ENCODE measurements at places on chromosomes 12 and 14. TPM values are rescaled to one million over a fixed set of nuclear protein-coding genes. Genes with fewer than 3 reads are reported as not detected.

- no peak for DNase-seq
These were observed 124.6 kb downstream of the ERC1 start for GRCh38 chr12:1115484-1116231.

Gene SMARCC2
- total RNA-seq = 34.9 TPM

GRCh38 chr12:27101290-27101689, 18.9 kb upstream of the C12orf71 start:
- DNase-seq = no peak

DNA sequence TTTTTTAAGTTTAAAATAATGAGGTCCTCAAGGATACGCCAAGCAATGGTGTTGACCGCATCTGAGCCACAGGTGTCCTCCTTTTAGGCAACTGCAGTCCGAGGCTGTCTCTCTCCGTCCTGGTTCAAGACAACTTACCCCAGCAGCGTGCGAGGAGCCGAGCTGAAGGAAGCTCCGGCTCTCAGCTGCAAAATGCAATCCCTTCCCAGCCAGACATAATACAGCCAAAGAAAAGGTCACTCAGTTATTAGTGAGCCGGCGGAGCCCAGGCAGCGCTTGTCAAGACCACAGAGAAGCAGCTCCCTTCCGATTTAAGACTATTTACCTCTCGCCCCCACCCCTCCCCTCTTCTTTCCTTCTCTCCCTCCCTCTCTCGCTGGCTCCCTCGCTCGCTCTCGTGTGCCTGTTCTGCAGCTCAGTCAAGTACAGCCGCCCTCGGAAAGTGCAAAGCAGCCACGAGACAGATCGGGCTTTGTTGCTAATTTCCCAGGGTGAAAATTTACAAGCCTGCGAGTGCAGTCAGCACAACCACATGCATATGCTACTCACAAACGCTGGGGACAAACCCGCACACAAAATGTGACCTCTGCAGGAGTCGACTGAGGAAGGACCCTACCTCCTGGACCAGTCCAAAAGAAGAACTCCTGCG, 363 bp upstream of the LMO3 start:
- no peak for DNase-seq

Gene KRT72
- not detected for total RNA-seq

- no peak for DNase-seq
These were observed 418.2 kb downstream of the BCAT1 start for GRCh38 chr12:24530689-24531088.

DNA sequence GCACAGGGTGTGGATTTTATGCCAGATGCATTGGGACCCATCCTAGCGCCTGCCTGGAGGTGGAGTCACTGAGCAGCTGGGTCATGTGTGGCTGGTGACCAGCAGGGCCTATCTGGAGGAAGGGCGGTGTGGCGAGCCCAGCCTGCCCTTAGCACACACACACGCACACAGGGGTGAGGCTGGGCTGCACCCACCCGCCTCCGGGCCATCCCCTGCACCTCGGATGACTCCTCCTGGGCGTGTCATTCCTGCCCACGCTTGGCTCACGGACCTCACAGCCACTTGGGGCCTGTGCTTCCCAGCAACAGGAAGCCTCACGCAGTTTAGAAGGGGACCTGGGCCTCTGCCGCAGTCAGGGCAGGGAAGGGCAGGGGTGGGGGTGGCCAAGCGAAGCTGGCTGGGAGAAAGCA, 36.2 kb upstream of the FZD10 start:
- DNase-seq = no peak

Gene CYP27B1
- 0.87 TPM for total RNA-seq

- DNase-seq = no peak
These were observed 10.7 kb upstream of the IKZF4 start for GRCh38 chr12:56010111-56010570.

GRCh38 chr12:76074701-76075336, 9.7 kb downstream of the NAP1L1 start:
- no peak for DNase-seq

Gene TMEM253
- total RNA-seq = 0.43 TPM

- DNase-seq = no peak
These were observed 59.1 kb downstream of the DUSP16 start for GRCh38 chr12:12503384-12504078.

GRCh38 chr14:77203611-77204458, 22.2 kb downstream of the TMEM63C start:
- no peak for DNase-seq

Measured in epithelial cell of proximal tubule (primary cell).